ENCODE measurements at places on chromosomes 3 and 15. TPM values are rescaled to one million over a fixed set of nuclear protein-coding genes. Genes with fewer than 3 reads are reported as not detected.
A peak's percentile ranks its signal among the peaks of the same experiment; 100 is the strongest.

Gene CHRD
- total RNA-seq = 16.3 TPM

Gene NGLY1
- 28.8 TPM for total RNA-seq

Gene CTDSPL
- 46.3 TPM for total RNA-seq

Gene TGM5
- not detected for total RNA-seq

Gene ARIH1
- 36.4 TPM for total RNA-seq

Gene CIP2A
- total RNA-seq = 2.8 TPM

Gene ANKRD34C
- total RNA-seq = under 0.01 TPM

Gene CSK
- 9.7 TPM for total RNA-seq

Gene SLC51B
- not detected for total RNA-seq

Gene AMOTL2
- total RNA-seq = 112 TPM

Gene ZBTB20
- 113 TPM for total RNA-seq

Gene ULK3
- total RNA-seq = 32.7 TPM

Gene APEH
- 54.2 TPM for total RNA-seq

Gene GOLGA6B
- not detected for total RNA-seq

Gene LTF
- total RNA-seq = 0.36 TPM

Gene ANKRD63
- total RNA-seq = not detected

Gene SLC12A1
- total RNA-seq = not detected

Gene CCNL1
- total RNA-seq = 194 TPM

DNA sequence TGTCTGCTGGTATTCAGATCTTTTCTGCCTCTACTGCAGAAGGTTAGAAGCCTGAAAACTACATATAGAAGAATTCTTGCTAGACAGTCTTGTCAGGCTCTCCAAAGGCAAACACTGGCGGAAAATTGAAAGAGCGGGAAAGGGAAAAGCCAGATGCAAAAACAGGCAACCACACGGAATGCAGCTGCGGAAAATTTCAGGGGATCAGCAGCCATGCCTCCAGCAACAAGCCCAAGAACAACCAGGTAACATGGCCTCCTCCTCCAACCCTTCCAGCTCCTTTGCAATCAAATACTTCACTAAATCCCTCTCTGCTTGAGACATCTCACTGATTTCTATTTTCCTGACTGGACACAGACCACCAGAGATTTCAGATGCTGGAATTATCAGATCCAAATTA lies 9.6 kb downstream of the UBP1 start:
- DNase-seq = no peak

GRCh38 chr15:71559098-71559497 lies 251.3 kb upstream of the NR2E3 start:
- no peak for DNase-seq

GRCh38 chr15:70833861-70834765 lies 19.8 kb downstream of the LARP6 start:
- DNase-seq = no peak

- DNase-seq = peak; percentile 75
Measured at GRCh38 chr15:31265871-31266711, 60.5 kb upstream of the KLF13 start.

DNA sequence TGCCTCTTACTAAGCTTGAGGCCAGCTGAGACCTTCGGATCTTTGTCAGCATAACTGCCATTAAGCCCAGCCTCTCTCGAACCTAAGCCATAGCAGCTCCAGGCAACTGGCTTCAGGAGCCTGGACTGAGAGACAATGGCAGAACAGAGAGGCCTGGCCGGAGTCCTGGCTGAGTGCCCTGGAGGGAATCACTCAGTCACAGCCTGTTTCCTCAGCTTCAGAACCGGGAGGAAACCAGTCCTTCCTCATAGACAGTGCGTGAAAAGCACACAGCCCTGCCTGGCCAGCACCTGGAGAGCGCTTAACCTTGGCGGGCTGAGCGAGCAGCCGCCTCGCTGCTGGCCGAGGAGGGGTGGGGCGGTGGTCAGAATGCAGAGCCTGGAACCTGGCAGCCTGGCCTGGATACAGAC lies 21.6 kb downstream of the RNU5B-1 start:
- DNase-seq = peak; percentile 74

GRCh38 chr15:38128921-38129320 lies 123.7 kb upstream of the SPRED1 start:
- no peak for DNase-seq

DNA sequence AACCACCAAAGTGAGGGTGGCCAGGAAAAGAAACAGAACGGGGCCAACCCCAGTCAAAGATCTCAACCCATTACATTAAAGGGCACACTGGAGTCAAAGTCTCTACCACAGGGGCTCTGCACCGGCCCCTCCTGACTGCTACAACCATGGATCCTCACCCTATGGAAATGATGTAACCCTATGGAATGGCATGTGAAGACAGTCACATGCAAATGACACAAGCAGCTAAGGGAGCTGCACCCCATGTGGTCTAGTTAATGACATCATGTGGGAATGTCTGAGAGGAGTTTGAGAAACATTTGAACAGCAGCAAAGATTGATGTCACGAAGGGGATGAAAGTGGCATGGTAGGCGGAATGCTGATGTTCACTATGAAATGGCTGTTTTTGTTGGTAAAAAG lies 298.2 kb upstream of the SLCO3A1 start:
- no peak for DNase-seq

GRCh38 chr15:88401996-88402656 lies 65.1 kb downstream of the MRPL46 start:
- DNase-seq = no peak

DNA sequence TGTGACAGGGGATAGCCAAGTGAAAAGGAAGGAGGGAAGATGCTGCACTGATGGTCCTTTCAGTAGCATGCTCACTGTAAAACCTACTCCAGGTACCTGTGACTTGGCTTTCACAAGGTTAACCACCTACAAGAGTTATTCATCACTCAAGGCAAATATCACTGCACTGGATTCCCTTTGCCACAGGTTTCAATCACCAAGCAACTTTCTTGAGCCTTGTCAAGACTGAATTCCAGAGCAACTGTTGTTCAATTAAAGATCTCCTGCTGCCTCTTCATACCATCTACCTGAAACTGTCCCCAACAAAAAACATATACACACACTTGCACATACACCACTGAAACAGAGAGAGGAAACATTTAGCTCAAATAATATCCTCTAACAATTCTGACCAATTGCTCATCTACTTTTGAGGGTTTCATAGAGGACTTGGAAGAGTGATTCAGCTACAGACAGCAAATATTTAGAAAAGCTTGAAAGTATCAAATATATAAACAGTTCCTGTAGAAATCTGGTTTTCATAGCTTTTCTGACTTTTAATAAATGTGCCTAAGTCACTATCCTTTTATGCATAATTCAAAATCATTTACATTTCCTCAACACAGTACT lies 6.5 kb downstream of the IGF2BP2 start:
- no peak for DNase-seq

GRCh38 chr3:97957617-97958311 lies 14.5 kb downstream of the RIOX2 start:
- DNase-seq = peak; percentile 83

- no peak for DNase-seq
Measured at GRCh38 chr15:75945953-75946352, 42.3 kb downstream of the FBXO22 start.

DNA sequence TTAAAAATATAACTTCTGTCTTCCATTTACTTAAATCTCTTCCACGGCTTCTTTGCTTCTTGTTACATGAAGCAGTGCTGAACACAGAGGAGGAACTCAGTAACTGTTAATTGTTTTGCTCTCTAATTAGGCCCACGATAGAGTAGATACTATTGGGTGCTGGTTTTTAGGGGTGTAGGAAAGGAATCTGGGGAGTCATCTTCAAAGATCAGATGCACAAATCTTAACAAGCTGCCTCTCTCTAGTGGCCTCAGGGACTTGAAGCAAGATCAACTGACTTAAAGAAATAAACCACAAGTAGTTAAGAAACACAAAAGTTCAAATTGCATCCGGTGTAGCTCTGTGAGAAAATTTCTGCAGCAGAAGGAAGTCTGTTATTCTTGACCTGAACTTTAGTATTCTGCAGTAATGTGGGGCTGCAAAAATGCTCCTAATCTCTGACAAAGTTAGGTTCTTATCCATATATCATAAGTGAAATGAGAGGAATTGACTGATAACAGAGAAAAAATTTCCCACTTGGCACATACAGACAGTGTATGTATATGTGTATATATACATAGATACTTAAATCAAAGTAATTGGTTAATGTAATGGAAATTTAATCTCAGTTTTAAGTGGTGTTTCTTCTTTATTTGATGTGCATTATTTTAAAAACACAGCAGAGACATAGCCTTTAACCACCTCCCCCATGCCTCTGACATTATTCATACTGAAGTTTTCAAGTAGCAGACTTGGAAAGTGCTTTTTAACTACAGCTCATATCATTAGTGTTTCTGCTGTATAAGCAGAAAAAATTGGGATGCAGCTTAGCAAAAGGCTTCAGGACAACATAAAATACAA lies 51.8 kb downstream of the CHST2 start:
- DNase-seq = no peak

DNA sequence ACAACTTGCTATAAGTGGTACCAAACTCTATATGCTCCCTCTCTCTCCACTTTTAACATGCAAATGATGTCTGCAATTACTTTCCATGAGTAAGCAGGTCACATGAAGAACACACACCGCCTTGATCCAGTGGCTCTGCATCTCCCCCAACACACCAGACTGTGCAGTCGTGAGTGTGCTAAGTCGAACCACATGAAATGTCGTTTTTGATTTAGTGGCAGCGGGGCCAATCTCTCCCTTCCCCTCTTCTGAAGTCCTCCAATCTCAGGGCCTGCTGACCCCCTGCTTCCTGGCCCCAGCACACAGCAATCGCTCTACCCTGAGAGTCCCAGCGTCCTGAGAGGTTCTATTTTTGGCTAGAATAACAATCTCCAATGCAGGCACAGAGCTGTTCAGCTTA lies 312.5 kb downstream of the SHQ1 start:
- no peak for DNase-seq

DNA sequence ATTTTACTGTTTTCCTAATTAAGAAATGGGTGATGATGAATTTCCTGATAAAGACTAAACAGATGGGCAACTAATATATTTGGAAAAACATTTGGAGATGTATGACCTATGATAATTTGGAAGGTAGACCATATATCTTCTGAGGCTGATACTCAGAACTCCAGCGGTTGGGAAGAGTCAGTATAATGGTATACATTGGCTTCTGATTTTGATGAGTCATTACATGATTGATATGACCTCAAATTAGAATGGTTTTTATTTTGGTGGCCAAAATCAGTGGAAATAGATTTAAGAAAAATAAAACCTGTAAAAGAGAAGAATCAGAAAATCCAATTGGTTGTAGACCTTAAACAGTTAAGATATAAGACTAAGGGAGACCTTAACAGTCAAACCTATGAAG lies 496.4 kb upstream of the ALCAM start:
- DNase-seq = no peak

DNA sequence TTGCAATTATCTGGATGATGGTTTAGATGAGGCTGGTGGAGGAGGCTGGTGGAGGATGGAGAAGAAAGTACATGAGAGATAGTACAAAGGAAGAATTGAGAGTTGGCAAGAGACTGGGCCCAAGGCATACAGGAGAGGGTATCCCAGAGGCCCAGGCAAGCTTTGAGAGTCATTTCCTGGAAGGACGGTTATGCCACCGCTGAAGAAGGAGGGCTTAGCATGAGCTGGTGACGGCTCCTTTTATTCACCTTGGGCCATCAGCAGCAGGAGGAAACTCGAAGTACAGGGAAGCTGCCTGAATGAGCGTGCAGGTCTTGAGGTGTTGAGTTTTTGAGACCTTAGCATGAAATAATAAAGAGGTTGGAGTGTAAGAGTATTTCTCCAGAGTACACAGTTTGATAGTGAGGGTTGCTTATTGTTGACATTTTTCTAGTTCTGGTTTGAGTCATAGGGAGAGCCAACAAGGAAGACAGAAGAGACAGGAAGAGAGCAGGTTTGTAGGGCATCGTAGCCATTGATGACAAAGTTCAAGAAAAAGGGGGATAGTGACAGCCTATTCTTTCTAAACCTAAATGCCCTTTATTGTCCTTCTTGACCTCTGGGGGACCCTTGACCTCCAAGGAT lies 13.8 kb downstream of the THSD4 start:
- no peak for DNase-seq

- no peak for DNase-seq
Measured at GRCh38 chr15:43991206-43991605, 164.4 kb downstream of the WDR76 start.

- DNase-seq = no peak
Measured at GRCh38 chr3:40258064-40258463, 51.4 kb upstream of the EIF1B start.

GRCh38 chr15:34693053-34693744 lies 61.6 kb downstream of the GJD2 start:
- no peak for DNase-seq

GRCh38 chr3:124383051-124383450 lies 347.2 kb upstream of the UMPS start:
- no peak for DNase-seq
